Breast epithelium (tissue), 4 donors: ENCODE measurements at places on chromosomes 6 and 20. TPM values are rescaled to one million over a fixed set of nuclear protein-coding genes. Genes with fewer than 3 reads are reported as not detected.

GRCh38 chr6:73400656-73401055 lies 6.0 kb downstream of the DDX43 start:
- H3K36me3 ChIP-seq: no peaks in the 10 kb centered on the region
- no peak for DNase-seq
- H3K27ac ChIP-seq: no peak overlapping the region
- no peaks in the 10 kb centered on the region for H3K4me1 ChIP-seq
- H3K27me3 ChIP-seq: no peaks in the 10 kb centered on the region

Gene ADGRF1
- total RNA-seq: 3.5 TPM

DNA sequence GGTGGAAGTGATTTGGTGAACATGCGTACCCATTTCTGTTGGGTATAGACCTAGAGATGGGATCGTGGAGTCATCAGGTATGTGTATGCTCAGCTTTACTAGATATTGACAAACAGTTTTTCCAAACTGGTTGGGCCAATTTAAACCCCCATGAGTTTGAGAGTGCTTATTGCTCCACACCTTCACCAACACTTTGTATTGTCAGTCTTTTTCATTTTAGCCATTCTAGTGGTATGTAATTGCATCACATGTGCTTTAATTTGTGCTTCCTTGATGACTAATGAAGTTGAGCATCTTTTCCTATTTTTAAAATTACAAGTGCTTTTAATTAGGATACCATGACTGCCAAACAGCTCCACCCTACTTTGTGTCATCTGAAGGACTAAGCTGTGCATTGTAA lies 158.9 kb upstream of the AKIRIN2 start:
- H3K4me3 ChIP-seq: no peak overlapping the region
- H3K4me1 ChIP-seq: no peaks in the 10 kb centered on the region
- no peaks in the 10 kb centered on the region for H3K27me3 ChIP-seq
- no peak for DNase-seq
- H3K36me3 ChIP-seq: no peaks in the 10 kb centered on the region

Gene TCF15
- 2.6 TPM for total RNA-seq

GRCh38 chr6:164034602-164035140 lies 620.2 kb downstream of the QKI start:
- no peaks in the 10 kb centered on the region for H3K4me1 ChIP-seq
- no peak overlapping the region for H3K27ac ChIP-seq
- no peaks in the 10 kb centered on the region for H3K27me3 ChIP-seq
- DNase-seq: no peak

- no peak for DNase-seq
- peak overlapping the region; percentile 78 for H3K27ac ChIP-seq
- H3K27me3 ChIP-seq: no peaks in the 10 kb centered on the region
These were observed 838.2 kb downstream of the MAFB start for GRCh38 chr20:39850821-39851330.

GRCh38 chr6:154218301-154218700 lies 138.3 kb downstream of the IPCEF1 start:
- no peak overlapping the region for H3K27ac ChIP-seq
- H3K36me3 ChIP-seq: no peaks in the 10 kb centered on the region
- no peaks in the 10 kb centered on the region for H3K27me3 ChIP-seq
- no peaks in the 10 kb centered on the region for H3K4me1 ChIP-seq

GRCh38 chr6:191487-192312 lies 100.6 kb upstream of the DUSP22 start:
- H3K27me3 ChIP-seq: no peaks in the 10 kb centered on the region
- no peak overlapping the region for H3K4me3 ChIP-seq
- no peaks in the 10 kb centered on the region for H3K36me3 ChIP-seq
- DNase-seq: no peak
